NCI-H1436 treated with DMSO at 0.1 percent for 48 hours (cell line): ENCODE measurements at places on chromosomes 1 and 21.

DNA sequence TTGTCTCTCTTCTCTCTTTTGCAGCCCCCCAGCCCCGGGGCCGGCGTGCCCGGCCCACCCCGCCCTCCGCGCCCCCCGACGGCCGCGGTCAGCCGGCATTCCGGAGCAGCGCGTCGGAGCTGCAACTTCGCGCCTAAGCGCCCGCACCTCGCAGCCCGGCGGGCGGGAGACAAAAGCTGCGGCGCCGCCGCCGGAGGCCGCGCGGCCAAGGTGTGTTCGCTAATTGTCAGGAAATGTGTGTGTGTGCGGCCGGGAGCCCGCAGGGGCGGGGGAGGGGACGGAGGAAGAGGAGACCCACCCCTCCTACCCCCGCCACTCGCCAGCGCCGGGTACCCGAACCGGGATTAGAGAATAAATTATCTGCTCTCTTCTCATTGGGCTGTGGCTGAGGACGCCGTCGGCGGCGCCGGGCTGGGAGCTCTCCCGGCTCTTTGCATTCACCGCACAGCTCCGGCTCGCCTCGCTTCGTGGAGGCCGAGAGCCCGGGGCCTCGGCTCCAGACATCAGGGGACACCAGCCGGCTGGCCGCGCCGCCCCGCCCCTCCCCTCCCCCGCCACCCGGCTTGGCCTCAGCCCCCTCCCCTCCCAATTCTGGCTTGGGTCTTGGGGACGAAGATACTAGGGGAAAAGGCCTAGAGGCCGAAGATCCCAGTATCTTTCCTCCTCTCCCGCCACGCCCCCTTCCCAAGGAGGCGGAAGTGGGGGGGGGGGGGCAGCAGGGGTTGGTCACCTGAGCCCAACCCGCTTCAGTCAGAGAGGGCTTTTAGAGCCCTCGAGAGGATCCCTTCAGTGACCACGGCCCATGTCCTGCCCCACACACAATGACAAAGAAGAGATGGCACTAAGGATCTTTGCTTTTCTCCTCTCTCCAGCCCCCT is 1.3 kb upstream of the BLACAT1 start:
- DNase-seq = peak; percentile 54

DNA sequence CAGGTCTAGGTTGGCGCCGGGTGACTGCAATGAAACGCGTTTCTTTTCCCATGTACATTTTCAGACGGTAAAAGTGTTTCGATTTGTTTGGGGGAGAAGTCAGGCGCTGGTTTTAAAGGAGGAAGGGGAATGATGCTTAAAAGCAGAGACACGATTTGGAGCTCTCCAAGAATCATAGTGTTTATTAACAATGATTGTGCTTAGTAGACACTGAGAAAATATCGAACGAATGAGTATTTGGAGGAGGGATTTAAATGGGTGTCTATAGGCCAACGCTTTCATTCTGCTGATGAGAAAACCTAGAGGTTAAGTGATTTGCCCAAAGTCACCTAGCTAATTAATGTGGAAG is 36.9 kb upstream of the JAK1 start:
- no peak for DNase-seq

- no peak for DNase-seq
These were observed at the start of gene TRIM17 for GRCh38 chr1:228416217-228416933. TRIM17 (minus strand) TSS chr1:228416861; CDS start chr1:228415072, 1,789 bp downstream.

GRCh38 chr1:175376194-175376593 is 183.6 kb upstream of the KIAA0040 start:
- DNase-seq = no peak

DNA sequence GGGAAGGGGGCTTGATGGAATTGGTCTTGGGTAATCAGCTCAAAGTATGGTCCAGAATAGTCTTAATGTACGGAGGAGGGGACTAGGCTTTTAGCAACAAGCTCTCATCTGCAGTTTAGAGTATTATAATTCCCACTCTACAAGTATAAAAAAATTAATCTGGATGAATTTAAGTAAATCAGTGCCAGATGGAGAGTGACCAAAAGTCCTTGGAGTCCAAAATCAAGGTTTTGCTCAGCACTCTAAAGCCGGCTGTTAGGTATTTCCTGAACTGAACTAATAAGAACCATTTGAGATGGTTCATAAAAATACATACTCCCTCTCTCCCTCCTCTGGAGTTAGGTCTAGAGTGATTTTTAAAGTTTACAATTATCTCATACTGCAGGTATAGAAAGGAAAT is 23.7 kb downstream of the GLUL start:
- DNase-seq = no peak

GRCh38 chr1:38337711-38338110 is 291.1 kb upstream of the POU3F1 start:
- no peak for DNase-seq

DNA sequence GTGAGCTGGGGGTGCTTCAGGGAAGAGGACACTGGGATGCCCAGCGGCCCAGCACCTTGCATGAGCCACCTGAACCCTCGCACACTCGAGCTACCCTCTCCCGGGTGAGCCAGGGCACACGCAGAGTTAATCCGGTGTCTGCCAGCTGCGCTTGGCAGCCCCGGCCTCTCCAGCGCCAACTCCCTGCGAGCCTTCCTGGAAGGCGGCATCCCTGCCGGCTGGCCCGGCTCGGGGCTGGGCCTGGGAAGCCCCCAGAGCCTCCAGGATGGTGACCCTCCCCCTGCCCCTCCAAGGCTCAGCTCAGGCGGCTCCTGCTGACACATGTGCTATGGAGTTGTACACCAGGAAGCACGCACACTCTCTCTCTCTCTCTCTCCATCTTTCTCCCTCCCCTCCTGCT is 48.7 kb downstream of the RAP1GAP start:
- no peak for DNase-seq
